ENCODE measurements at places on chromosomes 1 and 21.

DNA sequence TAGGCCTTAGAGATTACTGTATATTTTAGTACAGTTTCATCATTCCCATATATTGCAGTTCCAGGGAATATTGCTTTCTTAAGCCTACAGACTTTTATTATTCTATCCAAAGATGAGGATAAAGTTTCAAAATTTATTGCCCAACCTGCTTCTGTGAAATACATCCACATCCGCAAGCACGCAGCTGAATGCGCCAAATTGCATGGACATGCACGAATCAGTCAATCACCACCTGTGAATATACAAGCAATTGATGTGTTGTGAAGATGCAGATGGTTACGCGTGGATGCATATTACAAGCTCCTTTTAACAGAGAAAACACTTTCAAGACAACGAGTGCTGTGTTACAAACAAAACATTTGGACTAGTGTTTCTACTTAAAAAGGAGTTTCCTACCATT lies 577.8 kb upstream of the PLXNA2 start:
- no peak for DNase-seq

DNA sequence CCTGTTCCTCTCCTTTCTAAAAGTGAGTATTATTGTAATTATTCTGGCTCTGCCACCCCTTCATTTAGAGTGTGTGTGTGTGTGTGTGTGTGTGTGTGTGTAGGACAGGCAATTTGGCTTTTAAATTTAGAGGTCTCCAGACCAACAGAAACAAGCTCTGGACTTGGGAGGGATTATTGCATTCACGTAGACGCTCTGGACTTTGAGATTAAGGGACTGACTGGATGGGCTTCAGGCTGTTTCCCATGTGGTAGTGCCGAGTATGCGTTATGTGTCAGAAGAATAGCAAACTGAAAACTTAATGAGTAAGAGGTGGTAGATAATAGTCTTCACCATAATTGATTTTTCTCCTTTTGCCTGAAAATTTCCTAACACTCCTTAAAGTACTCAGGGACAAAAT lies 281.9 kb downstream of the USP25 start:
- no peak for DNase-seq

DNA sequence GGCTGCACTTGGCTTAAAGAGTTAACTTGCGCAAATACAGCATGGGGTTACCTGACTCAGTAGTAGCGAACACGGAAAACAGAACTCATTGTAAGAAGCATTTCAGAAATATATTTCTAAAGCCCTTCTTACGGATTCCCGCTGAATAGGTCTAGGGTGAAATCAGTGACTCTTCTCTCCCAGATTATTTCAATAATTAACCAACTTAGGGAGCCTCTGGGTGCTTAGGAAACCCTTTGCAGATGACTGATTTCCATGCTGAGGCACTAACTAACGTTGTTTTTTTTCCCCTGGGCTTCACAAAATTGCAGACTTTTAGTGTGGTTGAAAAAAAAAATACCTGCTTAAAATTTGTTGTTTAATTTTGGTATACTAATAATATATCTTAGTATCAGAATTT lies 40.3 kb downstream of the BTG3 start:
- no peak for DNase-seq

DNA sequence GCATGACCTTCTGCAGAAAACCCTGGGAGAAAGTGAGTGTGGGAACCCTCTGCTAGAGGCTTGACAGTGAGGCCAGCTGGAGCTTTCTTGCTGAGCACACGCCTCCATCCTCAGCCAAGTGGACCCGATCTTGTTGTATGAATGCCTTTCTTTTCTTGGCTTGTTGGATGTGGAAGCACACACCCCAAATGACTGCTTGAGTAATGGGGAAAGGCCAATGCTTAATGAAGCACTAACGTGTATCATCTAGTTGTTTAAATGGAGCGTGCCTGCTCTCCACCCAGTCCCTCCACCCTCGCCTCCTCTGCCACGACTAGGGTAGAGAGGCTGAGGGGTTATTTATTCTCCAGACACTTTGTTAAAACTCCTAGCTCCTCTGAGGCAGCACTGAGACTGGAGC lies 54.3 kb upstream of the IKBKE start:
- DNase-seq: no peak

DNA sequence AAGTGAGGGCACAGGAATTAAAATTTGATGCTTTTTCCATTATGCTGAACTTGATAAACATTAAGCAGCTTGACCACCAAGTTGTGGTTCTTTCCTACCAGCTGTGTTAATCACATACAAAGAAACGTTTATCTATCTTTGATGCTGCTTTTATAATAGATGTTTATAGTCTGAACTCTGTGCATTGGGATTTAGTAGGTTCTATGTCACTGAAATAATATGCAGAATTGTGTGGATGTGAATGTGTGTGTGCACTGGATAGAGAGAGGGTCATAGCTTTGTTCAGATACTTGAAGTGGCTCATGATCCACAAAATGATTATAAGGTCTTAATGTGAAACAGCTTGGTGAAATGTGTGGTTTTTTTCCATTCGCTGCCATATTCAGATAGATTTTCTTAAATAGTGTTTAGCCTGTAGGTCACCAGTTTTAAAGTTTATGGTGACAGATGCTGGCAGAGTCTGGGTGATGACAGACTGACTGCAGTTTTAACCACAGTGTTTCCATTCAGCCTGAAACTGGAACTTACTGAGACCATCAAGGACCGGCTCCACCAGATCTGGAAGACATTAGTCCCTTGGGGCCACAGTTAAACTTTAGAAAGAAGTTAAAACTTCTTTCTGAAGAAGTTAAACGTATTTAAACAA lies 10.2 kb downstream of the DDI2 start:
- peak; percentile 16 for DNase-seq

- no peak for DNase-seq
Measured at GRCh38 chr21:27201197-27201596, 234.3 kb upstream of the ADAMTS5 start.

DNA sequence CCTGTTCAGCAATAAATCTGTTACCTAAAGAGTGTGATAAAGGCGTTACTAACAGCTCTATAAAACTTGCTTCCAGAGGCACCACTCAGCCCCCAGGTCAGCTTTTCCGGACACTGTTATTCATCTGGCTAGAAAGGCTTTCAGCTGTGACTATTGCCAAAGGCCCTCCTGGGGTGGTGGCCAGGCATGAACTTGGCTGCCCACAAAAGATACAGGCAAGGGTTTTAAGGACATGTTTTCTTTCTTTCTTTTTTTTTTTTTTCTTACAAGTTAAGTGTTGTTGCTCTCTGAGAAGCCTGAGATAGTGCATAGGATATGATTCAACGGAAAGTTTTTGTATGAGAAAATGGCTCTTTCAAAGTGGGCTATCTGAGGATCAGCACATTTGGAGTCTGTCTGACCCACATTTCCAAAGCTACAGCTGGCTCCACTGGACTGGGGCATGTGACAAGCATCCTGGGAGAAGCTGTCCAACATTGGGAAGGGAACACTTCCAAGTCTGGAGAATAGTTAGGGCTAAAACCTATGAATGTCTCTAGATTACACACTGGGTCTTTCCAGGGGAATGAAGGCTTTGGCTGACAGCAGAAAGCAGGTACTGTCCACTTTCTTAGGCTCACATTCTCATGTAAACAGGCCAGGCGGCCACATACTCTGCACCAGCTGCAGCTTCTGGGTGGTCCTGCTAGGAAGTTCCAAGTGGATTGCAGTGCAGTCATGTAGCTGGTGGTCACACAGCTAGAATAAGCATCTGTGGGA lies 639.7 kb downstream of the LMO4 start:
- DNase-seq: no peak

- DNase-seq: no peak
Measured at GRCh38 chr1:65372557-65372956, 47.9 kb upstream of the LEPR start.

- no peak for DNase-seq
Measured at GRCh38 chr1:15948091-15948591, 27.8 kb downstream of the ZBTB17 start.

DNA sequence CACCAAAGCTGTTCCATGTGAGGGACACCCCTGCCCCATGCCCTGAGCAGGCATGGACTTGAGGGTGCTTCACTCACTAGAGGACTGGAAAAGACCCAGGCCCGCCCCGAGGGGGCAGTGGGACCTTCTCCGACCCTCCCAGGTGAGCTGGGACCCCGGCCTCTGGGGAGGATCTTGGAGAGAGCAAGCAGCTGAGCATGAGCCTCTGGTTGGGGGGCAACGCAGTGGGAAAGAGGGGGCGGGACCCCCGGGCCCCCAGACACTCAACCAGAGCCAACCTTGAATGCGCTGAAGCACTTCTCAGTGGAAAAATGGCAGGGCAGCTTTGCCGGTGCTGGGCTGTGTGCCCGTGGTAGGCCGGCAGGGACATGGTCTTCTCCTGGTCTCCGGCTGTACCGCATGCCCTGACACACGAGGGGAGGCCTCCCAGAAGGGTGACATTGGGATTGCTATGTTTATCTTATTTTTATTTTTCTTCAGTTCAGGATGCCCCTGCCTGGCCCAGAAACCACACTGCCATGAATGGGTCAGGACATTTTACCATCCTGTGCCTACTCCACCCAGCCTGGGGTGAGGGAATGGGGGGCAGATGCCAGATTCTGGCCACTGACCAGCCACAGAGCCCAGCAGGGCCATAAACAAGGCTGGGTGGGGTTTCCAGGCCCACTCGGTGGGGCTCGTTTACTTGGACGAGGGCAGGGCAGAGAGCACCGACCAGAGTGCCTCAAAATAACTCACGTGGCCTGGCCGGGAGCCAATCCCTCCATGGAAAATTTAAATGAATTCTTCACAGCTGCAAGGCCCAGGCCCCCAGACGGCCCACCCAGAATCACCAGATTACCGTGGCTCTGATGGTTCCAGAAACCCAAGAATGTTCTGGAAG lies 17.2 kb upstream of the LAPTM5 start:
- DNase-seq: no peak

DNA sequence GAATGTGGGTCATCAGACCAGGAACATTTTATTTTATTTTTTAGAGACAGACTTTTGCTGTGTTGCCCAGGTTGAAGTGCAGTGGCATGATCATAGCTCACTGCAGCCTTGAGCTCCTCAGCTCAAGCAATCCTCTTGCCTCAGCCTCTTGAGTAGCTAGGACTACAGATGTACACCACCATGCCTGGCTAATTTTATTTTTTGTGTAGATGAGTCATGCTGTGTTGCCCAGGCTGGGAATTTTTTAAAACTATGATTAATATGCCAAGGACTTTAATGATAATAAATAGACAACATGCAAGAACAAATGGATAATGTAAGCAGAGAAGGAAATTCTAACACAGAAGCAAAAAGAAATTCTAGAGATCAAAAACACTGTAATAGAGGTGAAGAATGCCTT lies 142.4 kb downstream of the AK5 start:
- peak; percentile 36 for DNase-seq

DNA sequence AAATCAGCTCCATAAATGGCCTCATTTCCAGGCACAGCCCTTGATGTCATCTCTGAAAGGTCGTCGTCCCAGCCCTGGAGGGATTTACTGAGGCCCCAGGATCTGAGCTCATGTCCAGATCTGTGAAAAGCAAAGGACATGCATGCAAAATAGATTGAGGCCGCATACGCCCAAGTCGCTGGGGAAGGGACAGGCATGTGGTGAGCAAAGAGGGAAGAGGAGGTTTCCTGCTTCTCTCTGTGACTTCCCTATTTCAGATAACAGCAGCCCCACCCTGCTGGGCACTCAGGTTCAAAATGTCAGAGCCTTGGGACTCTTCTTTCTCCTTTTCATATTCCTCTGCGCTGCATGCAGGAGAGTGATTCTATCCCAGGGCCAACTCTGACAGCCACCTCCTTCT lies 197.2 kb downstream of the ADSS2 start:
- DNase-seq: no peak

- peak; percentile 35 for DNase-seq
Measured at GRCh38 chr1:177315261-177315660, 144.5 kb downstream of the BRINP2 start.

- DNase-seq: peak; percentile 78
Measured at GRCh38 chr1:245153081-245153551, 1.7 kb upstream of the KIF26B start.

DNA sequence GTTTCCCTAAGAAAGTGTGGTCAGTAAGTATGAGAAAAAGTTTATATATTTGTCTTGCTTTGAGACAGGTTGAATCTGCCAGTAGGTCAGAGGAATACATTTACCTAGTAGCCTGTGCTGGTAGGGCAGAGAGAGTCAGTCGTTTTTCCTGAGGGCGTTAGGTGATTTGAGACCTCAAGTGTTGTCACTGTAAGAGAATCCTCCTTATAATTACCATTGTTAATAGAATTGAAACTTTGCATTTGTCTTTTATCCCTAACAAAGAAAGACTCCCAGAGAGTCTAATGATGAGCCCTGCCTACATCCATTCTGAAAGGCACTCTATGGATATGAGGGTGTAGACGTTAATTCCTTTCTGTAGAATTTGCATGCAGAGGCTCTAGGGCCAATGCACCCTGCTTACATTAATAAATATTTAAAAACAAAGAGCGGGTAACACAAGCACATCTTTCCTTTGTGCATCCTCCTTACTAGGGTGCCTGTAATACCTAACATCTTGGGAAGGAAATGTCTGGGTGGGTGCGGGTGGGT lies 16.4 kb downstream of the PBX1 start:
- no peak for DNase-seq

DNA sequence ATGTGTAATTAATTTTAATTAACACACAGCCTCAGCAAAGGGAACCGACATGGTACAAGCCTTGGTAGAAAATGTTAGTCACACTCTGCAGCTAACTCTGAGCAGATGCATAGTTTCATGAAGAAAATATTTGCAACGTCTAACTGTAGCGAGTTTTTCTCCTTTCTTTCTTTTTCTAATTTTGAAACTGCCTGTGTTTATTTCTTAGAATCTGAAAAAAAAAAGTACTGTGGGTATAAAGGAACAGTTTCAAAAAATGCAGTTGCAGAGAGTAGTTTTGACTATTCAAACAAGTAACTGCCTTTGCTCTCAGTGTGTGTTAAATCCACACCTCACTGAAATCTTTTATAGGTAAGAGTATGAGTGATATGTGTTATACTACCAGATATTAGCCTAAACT lies 149.9 kb upstream of the C1orf105 start:
- DNase-seq: no peak

DNA sequence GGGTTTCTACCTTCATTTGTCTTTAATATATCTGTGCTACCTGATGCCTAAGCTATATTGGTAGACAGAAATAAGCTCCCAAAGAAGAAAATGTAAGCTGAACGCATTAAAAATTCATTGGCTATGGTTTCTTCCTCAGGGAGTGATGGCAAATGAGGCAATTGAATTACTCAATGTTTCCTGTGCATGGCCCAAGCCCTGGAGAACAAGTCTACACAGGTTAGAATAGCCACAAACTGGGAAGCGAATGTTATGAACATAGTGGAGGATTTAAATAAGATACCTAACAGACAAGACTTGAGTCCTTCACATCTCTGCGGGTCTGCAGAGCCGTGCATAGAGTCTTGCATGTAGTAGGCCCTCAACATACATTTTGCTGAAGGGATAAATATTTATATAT lies 350.3 kb downstream of the RWDD3 start:
- peak; percentile 94 for DNase-seq

- DNase-seq: no peak
Measured at GRCh38 chr1:154324241-154324640, 1.1 kb upstream of the ATP8B2 start.

GRCh38 chr1:26539722-26540121 lies 10.2 kb downstream of the RPS6KA1 start:
- no peak for DNase-seq

GRCh38 chr1:6157528-6158174 lies 22.5 kb downstream of the CHD5 start:
- DNase-seq: peak; percentile 98

- no peak for DNase-seq
Measured at GRCh38 chr1:232806186-232806510, 932 bp downstream of the MAP10 start.

GRCh38 chr1:167060141-167061072 lies 29.8 kb downstream of the GPA33 start:
- DNase-seq: peak; percentile 4
